ENCODE measurements at places on chromosomes 1 and 21. TPM values are rescaled to one million over a fixed set of nuclear protein-coding genes. Genes with fewer than 3 reads are reported as not detected.

DNA sequence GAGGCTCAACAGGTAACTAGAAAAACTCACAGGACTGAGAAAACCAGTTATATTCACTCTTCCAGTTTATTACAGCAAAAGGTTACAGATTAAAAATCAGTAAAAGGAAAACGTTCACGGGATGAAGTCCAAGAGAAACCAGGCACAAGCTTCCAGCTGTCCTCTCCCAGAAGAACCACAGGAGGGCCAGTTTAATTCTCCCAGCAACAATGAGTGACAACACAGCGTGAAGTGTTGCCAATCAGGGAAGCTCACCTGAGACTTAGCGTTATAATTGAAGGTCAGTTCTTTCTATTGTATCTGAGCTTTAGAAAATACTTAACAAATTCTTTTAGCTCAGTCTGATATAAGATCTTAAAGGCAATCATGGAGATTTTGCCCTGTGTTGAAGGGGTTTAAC lies 65.2 kb upstream of the TNR start:
- no peak for DNase-seq

DNA sequence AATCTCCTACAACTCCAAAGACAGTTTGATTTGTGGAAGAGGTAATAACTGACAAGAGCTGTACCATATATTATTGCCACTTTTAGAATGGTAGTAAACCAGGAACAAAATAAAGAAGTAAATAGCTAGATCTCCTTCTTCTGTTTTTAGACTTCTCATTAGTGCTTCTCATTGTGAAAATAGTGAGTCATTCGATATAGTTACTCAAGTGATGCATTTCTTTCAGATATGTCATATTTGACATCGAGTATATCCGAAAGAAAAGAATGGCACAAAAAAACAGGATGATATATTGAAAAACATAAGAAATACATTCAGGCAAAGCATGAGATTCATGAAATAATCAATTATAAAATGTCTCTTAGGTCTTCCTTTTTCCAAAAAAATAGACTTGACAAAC lies 1346.1 kb downstream of the BRINP3 start:
- no peak for DNase-seq

GRCh38 chr1:236064674-236065508 lies at the start of gene NID1:
Gene NID1, minus strand, starts transcription at chr1:236065090. Its CDS starts 11 bp downstream, at chr1:236065079.
- peak; percentile 91 for DNase-seq

DNA sequence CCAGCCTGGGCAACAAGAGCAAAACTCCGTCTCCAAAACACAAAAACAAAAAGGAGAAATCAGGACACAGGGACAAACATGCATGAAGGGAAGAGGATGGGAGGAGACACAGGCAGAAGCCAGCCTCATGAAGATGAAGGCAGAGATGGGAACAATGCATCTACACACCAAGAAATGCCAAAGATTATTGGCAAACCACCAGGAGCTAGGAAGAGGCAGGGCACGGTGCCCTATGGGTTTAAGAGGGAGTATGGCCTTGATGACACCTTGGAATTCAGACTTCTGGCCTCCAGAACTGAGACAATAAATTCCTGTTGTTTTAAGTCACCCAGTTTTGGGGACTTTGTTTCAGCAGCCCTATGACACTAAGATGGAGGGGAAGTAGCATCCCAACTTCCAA lies 5.2 kb downstream of the TMPRSS3 start:
- DNase-seq: no peak

GRCh38 chr1:54926970-54927369 lies 40.0 kb upstream of the DHCR24 start:
- no peak for DNase-seq

DNA sequence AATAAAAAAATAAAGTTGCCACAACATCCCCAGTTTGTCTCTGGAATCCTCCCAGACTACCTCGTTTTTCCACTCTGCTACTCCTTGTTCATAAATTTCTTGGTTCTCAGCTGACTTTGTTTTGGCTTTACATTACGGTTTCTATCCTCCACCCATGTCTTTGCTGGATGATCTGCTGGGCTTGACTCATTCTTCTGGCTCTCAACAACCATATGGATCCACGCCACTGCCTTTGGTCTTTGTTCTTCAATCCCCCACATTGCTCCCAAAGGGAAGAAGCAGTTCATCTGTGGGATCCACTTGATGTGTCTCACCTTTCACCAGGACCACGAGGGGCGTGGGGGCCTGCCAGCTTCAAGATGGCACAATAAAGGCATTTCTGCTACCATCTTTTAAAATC lies 67.1 kb upstream of the NBL1 start:
- DNase-seq: no peak

- no peak for DNase-seq
Measured at GRCh38 chr1:110490791-110491451, 28.1 kb downstream of the KCNA10 start.

DNA sequence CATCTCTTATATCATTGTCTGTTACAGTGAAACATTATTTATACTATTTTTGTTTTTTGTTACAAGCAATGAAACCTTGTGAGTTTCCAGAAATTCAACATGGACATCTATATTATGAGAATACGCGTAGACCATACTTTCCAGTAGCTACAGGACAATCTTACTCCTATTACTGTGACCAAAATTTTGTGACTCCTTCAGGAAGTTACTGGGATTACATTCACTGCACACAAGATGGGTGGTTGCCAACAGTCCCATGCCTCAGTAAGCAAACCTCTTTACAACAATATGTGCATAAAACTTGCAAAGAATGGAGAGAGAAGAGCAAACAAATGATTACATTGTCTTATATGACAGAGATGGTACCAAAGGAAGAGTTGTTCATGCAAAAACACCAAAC lies 22.4 kb downstream of the CFHR4 start:
- DNase-seq: no peak

- DNase-seq: no peak
Measured at GRCh38 chr1:6152882-6153281, 27.2 kb downstream of the CHD5 start.

DNA sequence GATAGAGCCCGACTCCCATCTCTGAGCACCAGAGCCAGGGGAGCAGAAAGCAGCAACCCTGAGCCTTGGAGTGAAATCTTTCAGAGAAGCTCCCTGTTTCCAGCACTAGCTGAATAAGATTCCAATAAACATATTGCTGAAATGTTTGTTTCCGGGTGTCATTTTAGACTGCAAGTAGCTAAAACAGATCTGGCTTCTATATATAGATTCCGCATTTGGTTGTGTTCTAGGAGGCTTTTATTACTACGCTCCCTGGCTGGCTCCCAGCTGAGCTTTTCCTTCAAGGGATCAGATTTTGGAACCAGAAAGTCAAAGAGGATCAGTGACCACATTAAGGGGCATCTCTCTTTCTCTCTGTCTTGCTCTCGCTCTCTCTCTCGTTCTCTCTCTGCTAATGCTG lies 88.2 kb downstream of the PAPPA2 start:
- no peak for DNase-seq

DNA sequence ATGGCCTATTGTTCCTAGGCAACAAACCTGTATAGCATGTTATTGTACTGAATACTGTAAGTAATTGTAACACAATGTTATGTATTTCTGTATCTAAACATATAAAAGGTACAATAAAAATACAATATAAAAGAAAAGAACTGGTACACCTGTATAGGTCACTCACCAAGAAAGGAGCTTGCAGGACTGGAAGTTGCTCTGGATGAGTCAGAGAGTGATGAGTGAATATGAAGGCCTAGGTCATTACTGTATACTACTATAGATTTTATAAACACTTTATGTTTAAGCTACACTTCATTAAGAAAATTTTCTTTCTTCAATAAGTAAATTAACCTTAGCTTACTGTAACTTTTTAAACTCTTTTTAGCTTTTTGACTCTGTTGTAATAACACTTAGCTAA lies 559.9 kb downstream of the PLPP3 start:
- no peak for DNase-seq

DNA sequence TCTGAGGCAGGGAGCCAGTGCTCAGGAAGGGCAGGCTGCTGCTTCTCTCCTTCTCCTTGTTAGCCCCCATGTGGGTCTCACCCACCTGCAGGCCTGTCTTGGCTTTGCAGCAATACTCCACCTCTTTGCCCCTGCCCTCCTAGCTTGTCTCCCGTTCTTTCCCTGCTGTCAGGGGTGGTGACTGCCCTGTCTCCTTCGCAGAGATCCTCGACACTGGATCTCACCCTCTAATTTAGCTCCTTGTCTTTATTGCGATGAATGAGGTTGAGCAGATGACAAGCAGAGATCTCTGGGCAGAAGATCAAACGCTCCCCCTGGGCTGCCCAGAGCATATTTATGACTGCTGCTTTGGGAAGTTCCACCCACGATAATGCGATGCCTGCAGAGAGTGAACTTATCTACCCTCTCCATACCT lies 199.2 kb downstream of the ROR1 start:
- no peak for DNase-seq

- no peak for DNase-seq
Measured at GRCh38 chr21:31008355-31008754, 29.9 kb downstream of the KRTAP19-8 start.

DNA sequence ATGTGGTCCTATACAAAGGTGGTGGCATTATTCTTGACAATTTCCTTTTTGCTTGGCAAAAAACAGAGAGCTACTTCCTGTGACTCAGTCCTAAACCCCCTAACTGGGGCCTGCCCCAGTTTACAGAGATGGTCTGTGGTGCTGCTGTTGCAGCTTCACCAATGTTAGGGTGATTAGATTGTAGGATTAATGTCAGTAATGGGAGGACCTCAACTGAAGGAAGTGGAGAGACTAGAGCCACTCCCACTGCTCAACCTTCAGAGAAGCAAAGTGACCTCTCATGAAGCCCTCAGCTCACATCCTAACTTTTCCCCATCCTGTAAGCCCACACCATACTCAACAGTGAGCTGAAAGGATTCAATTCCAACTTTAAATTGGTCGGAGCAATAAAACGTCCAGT lies 3.6 kb downstream of the S100A6 start:
- DNase-seq: no peak

DNA sequence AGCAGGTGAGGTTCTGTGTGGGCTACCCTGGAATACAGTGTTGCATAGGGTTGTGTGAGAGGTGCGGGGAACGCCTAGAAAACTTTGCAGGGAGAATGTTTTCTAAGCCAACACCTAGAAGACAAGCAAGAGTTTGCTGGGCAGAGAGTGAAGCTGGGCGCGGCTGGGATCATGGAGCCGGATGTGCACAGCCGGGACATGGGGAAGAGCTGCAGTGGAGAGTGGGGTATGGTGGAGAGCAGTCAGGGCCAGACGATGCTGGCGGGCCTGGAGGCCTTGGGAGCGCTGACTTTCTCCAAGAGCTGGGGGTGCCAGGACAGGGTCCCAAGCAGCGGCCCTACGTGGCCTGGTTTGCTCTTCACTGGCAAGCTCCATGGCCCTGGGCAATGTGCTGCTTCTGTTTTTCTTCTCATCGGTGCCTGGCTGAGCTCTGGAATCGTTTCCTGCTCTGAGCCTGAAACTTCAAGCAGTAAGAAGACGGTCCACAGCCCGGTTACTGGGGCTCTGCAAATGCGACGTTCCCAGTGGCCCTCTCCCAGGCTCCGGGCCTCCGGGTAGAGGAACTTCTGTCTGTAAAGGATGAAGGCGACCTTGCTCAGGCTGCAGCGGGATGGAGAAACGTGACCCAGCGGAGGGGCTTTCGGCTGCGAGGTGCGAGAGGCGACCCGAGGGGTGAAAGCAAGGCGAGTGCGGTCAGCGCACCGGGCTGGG lies 51.9 kb upstream of the CD34 start:
- peak; percentile 47 for DNase-seq

DNA sequence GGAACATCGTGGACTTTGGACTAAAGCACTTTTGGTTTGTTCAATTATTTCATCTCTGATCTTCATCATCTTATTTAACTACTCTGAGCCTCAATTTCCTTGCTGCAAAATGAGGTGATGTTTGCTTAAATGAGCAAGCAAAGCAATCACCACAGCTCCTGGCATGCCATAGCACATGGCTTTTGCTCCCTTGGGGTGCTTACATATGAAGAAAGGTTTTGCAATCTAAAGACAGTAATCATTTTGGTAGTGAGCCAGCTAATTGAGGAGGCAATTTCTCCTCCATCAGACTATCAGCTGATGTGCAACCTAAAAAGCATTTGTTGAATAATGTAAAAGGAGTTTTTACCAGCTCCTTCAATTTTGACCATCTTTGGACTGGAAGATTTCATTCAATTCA lies 68.8 kb upstream of the KCNJ15 start:
- DNase-seq: no peak

Gene APOBEC4
- total RNA-seq: 0.69 TPM

Gene SLC30A2
- 0.12 TPM for total RNA-seq

Gene MPZ
- total RNA-seq: 1.4 TPM

Gene DPYD
- 45.9 TPM for total RNA-seq

Gene MYBPH
- total RNA-seq: 0.23 TPM

Gene CDK18
- 31.5 TPM for total RNA-seq

Gene CFHR1
- 0.87 TPM for total RNA-seq

Data from ovary (tissue), 10 donors.